ENCODE measurements at places on chromosomes 13 and 19.

GRCh38 chr13:92560883-92561282 is 665.7 kb upstream of the GPC6 start:
- DNase-seq, result no peak

DNA sequence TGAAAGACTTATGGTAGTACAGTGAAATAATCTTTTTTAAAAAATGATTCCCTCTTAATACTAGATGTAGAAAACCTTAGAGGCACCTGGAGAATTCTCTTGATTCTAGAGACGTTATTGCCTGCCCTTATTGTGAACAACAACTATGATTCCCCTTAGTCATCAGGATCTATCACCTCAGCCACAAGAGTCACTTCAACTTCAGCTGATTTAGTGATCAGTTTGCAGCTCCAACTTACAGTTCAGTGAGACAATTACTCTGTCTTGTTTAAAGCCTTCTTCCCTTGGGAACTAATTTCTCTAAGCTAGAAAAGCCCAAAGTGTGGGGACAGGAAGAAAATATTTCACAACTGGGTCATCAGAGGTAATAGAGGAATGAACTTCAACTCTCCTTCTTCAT is 254.3 kb upstream of the SLITRK1 start:
- no peak for DNase-seq

DNA sequence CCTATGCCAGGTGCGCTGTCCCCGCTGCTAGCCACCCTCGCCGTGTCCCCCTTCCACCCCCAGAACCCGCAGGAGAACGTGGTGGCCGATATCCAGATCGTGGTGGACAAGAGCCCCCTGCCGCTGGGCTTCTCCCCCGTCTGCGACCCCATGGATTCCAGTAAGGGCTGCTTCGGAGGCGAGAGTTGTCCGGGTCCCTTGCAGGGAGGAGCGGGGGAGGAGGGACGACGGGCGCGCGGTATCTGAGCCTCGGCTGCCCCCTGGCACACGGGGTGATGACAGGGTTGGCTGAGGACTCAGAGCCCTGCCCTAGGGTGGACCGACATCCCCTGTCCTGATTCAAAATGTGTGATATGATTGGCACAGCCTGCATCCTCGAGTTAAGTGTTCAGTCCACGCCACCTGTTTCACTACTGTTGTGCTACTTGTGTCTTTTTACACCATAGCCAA is 653 bp downstream of the MVB12A start:
- no peak for DNase-seq

DNA sequence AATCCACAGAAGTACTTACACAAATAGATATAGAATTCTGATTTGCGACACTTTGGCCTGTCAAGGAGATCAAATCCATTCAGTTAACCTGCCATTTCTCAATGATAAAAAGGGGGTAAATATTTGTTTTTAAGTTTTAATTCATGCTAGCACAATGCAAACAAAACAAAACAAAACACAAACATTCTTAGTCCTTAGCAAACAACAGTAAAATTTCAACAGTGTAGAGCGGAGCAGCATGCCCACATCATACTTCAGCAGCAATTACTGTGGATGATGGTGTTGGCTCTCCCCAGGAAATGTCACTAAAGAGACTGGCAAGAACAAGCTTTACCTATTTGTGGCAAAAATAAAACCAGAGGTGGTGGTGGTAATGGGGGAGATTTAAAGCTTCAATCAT is 625.2 kb upstream of the PCDH20 start:
- no peak for DNase-seq

DNA sequence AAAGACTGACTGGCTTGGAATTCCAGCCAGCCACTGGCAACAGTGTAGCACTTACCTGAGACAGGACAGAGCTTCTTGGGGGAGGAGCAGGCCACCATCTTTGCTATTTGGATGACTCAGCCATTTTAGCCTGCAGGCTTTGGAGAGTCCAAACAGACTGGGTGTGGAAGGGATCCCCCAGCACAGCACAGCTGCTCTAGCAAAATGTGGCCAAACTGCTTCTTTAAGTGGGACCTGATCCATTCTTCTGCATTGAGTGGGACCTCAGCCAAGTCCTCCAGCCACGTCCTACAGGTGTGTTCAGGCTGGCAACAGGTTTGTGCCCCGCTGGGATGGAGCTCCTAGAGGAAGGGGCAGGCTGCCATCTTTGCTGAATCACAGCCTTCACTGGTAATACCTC is 80.0 kb downstream of the NDFIP2 start:
- DNase-seq, result no peak

DNA sequence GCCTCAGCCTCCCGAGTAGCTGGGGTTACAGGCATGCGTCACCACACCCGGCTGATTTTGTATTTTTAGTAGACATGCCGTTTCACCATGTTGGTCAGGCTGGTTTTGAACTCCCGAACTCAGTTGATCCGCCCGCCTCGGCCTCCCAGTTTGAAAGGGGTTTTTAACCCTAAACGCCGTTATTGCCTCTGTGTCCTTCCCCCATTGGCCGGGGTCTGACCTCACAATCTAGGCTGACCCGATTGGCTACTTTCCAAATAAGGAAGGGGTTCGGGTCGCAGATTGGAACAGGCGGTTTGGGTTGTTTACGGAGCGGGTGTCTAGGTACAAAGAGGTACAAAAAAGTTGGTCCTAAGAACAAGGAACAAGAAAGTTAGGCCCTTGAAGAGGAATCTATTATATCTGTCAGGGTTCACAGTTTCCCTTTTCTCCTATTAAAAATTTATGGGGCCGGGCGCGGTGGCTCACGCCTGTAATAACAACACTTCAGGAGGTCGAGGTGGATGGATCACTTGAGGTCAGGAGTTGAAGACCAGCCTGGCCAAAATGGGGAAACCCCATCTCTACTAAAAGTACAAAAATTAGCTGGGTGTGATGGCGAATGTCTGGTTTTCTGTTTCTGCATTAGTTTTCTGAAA is 1.0 kb downstream of the ZNF253 start:
- peak; percentile 19 for DNase-seq

- no peak for DNase-seq
Observed at GRCh38 chr19:1471010-1471514, 8.0 kb downstream of the C19orf25 start.

DNA sequence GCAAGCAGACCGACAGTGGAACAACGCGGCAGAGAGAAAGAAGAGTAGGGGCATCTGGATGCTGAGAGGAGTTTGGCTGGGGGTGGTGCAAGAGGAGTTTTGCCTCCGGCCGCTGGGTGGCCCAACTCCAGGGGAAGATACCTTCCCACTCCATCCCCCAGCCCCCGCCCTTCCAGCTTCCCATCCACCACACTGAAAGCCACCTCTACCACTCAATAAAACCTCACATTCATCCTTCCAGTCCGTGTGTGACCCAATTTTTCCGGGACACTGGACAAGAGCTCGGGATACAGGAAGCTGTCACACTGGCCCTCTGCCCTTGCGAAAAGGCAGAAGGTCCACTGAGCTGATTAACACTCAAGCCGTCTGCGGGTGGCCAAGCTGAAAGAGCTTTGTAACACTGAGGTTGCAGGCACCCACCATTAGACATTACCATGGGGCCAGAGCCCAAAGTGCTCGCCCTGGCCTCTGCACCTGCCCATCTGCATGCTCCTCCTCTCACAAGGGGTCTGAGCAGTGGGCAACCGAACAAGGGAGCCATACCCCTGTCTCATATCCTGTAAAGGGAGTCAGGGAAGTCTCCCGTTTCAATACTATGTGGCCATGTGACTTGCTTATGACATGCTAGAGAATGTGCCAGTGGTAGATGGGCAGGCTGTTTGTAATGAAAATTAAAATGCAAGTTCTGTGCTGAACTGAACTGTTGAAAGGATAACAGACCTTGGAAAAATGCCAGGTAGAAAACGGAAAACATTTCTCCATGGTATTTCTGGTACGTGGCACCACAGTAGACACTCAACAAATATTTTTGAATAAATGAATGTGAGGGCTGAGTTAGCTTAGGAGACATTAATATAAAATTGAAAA is 205.1 kb upstream of the STARD13 start:
- no peak for DNase-seq

DNA sequence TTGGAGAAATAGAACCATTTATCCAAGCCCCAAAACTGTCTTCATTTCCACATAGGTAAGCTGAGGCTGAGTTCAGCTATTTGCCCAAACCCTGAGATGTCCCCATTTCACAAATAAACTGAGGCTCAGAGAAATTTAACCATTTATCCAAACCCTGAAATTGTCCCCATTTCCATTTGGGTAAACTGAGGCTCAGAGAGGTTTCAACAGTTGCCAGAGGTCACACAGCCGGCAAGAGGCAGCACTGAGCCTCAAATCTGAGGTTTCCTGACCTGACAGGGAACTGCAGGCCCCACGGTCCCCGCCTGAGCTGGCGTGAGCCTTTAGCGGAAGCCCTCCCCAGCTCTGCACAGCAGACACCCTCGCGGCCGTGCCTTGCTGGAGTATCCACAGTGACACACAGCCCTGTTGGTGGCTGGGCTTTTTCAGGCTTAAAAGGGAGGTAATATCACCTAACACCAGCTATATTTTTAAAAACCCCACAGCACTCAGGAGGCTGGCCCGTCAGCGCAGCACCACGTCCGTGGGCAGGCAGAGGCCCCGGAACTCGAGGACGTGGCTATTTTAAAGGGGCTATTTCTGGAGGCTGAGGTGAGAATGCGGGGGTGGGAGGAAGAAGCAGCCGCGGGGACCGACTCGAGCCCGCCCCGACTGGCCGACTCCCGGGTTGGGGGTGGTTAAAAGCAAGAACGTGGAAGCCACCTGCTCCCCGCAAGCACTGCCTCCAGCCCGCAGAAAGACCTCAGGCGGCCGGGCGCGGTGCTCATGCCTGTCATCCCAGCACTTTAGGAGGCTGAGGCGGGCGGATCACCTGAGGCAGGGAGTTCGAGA is 18.5 kb downstream of the PTPRS start:
- DNase-seq, result no peak

DNA sequence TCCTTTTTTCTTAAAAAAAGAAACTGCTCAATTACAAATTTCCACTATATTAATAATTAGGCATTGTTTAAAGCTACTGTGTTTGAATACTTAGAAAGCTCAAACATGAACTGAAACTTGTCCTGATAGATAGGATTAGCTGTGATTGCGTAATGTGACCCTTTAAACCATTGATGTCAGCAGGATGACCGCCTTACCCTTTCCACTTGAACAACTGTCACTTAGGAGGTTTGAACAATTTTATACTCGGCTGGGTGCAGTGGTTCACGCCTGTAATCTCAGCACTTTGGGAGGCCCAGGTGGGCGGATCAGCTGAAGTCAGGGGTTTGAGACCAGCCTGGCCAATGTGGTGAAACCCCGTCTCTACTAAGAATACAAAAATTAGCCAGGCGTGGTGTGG is 2.9 kb downstream of the LAMP1 start:
- no peak for DNase-seq

DNA sequence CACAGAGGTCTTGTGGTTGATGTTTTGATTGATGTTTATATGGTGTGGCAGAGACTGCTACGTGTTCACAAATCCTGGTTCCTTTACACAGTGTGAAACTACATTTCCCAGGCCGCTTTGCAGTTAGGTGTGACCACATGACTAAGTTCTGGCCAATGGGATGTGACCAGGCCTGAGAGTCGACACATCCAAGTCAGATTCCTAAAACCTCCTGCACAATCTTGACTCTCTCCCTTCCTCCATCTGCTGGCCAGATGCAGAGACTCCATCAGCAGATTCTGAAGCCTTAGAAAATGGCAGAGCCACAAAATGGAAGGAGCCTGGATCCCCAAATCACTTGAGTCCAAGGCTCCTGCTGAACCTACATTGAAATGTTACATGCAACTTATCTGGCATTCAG is 12.6 kb downstream of the CD37 start:
- DNase-seq, result no peak

- DNase-seq, result no peak
Observed at GRCh38 chr13:79779761-79780160, 298.8 kb downstream of the NDFIP2 start.

GRCh38 chr13:29541400-29541799 is 54.1 kb downstream of the SLC7A1 start:
- no peak for DNase-seq

DNA sequence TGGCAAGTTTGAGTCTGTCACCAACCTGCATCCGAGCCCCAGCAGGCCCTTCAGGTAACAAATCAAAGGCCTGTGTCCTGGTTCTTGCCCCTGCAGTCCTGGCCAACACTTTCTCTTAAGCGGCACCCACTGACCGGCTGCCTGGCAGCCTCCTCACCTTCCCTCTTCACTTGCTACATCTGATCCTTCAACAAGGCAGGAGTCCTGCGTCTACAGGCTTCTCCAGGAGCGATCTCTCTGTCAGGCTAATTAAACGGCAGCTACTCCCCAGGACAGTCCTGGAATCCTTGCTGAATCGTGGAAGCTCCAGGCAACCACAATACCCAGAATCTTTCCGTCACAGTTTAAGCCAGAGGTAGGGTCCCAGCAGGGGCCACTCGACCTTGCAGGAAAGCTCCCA is 41.1 kb upstream of the GAS6 start:
- no peak for DNase-seq

DNA sequence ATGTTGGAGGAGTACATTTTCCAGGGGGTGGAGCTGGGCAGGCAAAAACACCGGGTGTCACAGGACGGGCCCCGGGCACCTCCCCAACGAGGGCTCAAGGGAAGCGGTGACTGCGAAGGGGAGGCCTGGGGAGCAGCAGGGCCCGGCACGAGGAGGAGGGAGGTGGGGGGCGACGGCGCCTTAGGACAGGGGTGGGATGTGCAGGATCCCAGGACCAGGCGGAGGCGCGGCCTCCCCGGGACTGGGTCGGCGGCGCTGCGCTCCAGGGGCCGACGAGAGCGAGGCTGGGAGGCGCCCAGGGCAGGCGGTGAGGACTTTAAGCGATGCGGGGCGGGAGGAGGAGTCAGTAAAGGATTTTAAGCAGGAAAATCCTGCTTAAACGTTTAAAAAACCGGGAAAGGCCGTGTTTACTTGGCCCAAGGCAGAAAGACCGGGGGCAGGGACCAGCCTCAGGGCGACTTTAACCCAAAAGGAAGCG is 427 bp downstream of the ZNF160 start:
- DNase-seq, result no peak

GRCh38 chr13:35808846-35809245 is 322.3 kb downstream of the DCLK1 start:
- no peak for DNase-seq

DNA sequence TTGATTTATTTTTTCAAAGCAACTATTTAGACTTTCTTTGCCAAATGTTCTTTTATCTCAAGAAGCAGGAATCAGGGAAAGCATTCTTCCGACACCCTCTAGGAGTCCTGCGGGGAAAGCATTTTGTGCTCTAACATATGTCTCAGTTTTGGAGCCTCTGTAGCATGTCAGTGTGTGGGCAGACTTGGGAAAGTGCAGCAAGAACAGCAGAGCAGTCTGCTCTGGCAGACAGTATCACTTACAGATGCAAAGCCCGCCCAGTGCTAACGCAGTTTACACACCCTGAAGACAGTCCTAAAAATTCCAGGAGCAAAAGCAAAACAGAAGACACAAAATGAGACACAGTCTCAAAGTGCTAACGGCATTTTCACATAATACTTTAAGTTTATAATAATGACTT is 393.5 kb downstream of the KLF12 start:
- DNase-seq, result no peak

GRCh38 chr19:1226522-1227303 is 11.1 kb downstream of the CBARP start:
- DNase-seq, result no peak

GRCh38 chr13:23921451-23921888 is 24.2 kb upstream of the C1QTNF9B start:
- DNase-seq, result no peak

GRCh38 chr13:23322353-23323336 is 110.9 kb downstream of the SACS start:
- no peak for DNase-seq

GRCh38 chr13:70817576-70817975 is 709.3 kb upstream of the KLHL1 start:
- no peak for DNase-seq

GRCh38 chr13:30841154-30841553 is 64.9 kb upstream of the MEDAG start:
- DNase-seq, result no peak
